ENCODE measurements at places on chromosomes 13 and 19. TPM values are rescaled to one million over a fixed set of nuclear protein-coding genes. Genes with fewer than 3 reads are reported as not detected.

DNA sequence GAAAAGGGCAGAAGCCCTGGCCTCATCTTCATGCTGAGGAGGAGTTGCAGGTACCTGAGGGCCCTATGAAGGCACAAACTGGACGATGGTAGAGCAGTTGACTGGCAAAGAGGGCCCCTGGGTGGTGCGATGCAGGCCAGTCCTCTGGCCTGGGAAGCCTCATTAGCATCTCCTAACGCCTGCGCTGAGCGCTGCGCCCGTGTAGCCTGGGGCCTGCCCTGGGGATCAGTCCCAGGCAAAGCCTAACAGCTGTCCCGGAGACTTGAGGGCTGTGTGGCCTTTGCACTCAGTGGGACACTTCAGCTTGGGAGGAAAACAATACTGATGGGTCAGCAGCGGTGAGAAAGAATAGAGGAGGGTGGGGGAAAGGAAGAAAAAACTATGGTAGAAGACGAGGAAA is 187.7 kb downstream of the RAP2A start:
- DNase-seq, result no peak

THSD1 gene
- 4.5 TPM for polyA plus RNA-seq

PAF1 gene
- polyA plus RNA-seq, result 51.8 TPM

GRCh38 chr19:8321986-8322637 is 816 bp downstream of the RPS28 start:
- DNase-seq, result no peak

- no peak for DNase-seq
Measured at GRCh38 chr13:40863723-40864122, 74.3 kb downstream of the SLC25A15 start.

TGFBR3L gene
- polyA plus RNA-seq, result 0.50 TPM

OR10H1 gene
- polyA plus RNA-seq, result not detected

DNA sequence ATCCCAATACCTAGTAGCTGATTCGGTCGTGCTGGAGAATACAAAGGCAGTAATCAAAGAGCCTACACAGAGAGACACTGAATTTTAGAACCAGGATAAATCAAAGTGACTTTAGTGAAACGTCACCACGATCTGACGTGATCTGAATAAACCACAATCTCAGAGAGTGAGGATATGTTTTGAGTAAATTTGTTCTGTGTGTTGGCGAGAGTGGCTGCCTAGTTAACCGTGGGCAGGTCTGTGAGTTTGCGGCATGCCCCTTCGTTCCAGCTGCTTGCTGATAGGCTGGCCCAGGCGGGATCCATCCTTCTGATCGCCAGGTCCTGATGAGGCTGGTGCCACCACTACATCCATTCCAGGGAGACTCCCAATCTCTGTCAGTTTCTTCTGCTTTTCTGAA is 40.4 kb downstream of the LRCH1 start:
- no peak for DNase-seq

GRCh38 chr19:32343550-32344262 is 1.7 kb upstream of the ZNF507 start:
- no peak for DNase-seq

OSCAR gene
- polyA plus RNA-seq, result 0.27 TPM

- no peak for DNase-seq
Measured at GRCh38 chr19:16892868-16893685, 4.3 kb downstream of the F2RL3 start.

DNA sequence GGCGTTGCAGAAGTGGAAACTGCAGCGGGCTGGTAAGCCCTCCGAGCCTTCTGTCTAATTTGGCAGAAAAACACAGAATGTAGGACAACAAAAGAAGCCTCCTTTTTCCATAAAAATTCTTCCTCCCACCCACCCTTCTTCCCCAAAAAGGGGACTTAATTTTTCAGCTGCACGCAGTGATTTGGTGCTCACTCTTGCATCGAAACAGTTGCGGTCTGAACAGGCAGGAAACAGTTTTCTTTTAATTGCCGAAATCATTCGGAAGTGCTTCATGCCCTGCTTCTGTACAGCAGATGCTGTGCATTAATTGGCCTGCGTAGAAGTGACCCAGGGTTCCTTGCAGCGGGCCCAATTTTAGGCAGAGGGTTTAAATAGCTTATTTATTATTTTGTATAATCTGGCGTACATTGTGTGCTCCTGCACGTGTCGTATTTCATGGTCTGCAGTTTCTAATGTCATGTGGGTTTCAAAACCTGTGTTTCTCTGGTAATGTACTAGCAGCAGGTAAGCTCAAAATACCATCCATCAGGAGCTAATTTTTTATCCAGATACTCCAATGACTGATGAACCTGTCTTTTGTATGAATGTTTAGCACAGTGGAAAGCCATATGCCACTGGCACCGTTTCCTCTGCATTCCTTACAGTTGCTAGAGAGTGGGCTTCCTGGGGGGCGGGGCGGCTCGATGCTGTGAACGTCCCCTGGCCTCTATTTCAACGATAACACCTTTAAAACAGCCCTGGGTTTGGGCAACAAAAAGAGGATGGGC is 66.6 kb downstream of the GGACT start:
- DNase-seq, result no peak

DNA sequence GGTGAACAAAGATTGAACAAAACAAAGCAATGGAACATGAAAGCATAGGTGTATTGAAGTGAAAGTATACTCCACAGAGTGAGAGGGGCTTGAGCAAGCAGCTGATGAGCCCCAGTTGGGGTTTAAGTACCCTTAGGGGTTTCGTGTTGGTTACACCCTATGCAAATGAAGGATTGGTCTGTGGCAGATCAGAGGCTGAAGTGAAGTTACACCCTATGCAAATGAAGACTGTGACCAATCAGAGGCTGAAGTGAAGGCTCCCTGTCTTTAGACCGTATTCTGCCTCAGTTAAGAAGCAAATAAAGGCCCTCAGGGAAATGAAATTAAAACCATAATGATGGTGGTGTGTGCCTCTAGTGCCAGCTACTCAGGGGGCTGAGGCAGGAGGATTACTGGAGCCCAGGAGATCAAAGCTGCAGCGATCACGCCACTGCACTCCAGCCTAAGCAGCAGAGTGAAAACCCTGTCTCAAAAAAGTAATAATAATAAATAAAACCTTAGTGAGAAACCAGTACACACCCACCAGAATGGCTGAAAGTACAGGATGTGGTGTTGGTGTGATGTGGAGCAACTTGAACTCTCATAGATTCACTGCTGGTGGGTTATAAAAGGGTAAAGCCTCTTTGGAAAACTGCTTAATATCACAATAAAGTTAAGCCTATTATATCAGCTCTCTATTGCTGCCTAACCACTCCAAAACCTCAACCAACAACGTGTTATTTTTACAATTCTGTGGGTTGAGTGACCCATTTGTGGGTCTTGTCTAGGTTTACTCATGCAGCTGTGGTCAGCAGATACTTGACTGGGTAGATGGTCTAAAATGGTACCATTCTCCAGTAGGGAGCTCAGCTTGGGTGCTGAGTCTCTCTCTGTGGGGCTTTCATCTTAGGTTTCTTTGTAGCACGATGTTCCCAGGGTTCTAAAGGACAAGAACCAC is 12.8 kb upstream of the UPF3A start:
- no peak for DNase-seq

DNA sequence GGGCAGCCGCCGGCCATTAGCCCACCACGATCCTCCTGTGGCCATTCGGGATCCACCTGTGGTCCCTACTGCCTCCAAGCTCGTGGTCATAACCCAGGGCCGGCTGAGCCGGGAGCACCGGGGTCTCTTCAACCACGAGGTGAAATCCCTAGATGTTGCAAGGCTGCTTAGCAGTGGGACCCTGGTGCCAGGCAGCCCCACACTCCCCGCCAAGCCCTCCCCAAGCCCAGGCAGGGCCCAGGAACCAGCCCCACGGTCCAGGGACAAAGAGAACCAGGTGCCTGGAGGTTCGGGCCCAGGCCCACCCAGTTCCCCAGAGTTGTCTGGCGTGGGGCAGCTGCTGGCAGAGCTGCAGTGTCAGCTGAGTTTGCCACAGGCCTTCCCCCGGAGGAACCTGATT is 3.4 kb upstream of the TMEM145 start:
- DNase-seq, result no peak

DNA sequence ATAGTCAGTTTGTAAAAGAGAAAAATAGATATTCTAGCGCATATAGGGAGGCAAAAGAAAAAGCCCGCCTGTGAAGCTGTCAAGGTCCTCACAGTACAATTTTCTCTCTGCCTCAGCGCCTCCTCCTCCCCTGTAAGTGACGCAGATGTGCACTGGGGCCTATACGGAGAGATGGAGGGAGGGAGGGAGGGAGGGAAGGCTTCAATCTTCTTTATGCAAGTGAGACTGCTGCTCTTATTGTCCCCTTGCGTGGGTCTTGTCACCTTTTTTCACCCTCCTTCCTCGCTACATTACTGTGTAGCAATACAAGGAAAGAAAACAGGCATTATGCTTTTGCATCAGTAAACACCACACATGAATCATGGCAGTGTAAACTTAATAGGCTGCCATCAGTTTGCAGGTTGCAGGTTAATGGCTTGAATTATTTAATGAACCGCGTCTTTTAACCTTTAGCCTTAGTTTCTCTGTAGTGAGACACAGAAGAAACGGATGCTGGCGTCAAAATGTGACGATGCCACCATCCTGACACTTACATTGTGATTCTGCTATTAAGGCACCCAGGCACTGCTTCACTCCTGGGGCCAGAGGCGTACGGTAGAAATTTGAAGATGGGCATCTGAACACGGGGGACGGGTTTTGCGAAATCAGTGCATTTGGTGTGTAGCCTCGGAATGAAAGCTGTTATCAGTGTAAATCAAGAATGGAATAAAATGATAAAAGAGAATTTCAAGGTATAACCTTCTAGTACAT is at the start of gene KLHL1:
TSS of gene KLHL1 (minus strand) at position 97 of the 750 bp plus-strand sequence. CDS start 753 bp downstream, outside the sequence.
- DNase-seq, result no peak

MCEMP1 gene
- not detected for polyA plus RNA-seq

DNA sequence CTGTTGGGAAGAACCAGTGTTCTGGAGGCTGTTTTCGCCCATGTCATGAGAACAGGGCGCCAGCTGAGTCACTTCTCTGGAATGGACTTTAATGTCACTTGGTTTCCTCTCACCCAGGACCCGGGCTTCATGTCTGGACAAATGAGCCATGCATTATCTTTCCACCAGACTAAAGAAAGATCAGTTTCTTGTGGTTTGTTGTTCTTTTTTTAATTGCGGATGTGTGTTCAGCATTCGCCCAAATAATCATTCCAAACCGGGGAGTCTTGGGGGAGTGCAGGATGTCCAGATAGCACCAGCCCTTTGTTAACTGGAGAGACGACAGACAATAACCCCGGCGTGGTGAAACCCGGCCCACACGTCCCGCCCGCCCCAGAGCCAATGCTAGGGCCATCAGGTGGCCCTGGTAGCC is 102.5 kb downstream of the COL4A2 start:
- DNase-seq, result no peak

SRRM5 gene
- 0.04 TPM for polyA plus RNA-seq

DNA sequence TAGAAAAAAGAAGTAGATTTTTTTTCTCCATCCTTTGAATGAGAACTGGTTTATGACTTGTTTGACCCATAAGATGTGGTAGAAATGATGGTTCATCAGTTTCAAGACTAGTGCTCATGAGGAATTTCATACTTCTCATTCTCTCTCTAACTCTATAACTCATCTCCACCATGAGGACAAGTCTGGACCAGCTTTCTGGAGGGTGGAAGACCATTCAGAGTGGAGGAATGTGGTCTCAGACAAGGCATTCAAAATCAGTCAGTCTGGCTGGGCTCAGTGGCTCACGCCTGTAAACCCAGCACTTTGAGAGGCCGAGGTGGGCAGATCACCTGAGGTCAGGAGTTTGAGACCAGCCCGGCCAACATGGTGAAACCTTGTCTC is 3.5 kb upstream of the EID2 start:
- no peak for DNase-seq

GRCh38 chr19:38386300-38386970 is 1.4 kb downstream of the GGN start:
- DNase-seq, result no peak

GRCh38 chr13:92682832-92683517 is 543.6 kb upstream of the GPC6 start:
- DNase-seq, result no peak

AZU1 gene
- 0.07 TPM for polyA plus RNA-seq

DNA sequence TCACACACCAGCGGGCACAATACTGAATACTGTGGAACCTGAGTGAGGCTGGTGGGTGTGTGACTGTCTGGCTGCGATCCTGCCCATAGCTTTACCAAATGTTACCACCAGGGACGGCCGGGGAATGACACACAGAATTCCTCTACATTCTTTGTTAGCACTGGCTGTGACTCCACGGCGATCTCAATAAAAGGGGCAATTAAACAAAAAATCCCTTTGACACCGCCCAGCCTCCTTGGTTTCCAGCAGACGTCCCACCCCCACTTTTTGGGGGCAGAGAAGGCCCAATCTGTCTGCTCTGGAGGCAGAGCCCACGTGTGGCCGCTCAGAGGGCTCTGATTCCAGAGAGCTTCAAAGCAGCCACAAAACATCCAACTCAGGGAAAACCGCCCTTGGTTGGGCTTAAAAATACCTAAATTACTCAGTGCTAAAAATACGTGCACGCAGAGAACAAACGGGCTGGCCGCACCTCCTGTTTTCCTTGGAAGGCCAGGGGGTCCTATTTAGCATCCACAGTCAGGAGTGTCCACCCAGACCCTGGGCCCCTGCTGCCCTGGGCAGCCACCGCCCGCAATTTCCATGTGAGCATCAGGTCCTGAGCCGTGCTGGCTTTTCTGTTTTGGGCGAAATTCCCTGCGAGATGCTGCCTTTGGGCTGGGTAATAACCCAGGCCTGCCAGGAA is 47.8 kb downstream of the GADD45B start:
- no peak for DNase-seq

LILRB5 gene
- polyA plus RNA-seq, result not detected

USHBP1 gene
- polyA plus RNA-seq, result not detected

Measured in BJ (cell line).